ENCODE measurements at places on chromosomes 1 and 21. TPM values are rescaled to one million over a fixed set of nuclear protein-coding genes. Genes with fewer than 3 reads are reported as not detected.

CDK18 gene
- polyA plus RNA-seq = 31.2 TPM

DNA sequence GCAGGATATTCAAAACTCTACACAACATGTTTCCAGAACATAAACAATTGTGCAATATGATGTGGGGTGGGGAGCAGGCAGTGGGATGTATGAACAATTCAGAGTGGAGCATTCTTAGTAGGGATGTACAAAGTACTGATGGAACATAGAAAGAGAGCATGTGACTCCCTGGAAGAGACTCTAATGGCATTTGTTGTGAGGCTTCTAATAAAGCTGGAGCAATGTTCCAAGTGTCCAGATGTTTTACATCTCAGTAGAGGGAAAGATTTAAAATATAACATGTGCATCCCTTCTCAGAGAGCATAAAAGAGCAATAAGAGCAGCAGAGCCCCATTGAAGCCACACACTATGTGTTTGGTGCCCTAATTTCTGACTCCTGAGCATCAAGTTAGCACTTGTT, 116.5 kb downstream of the BRINP2 start:
- no peak for DNase-seq

- DNase-seq = peak; percentile 35
Observed at GRCh38 chr21:34132202-34132601, 58.8 kb downstream of the MRPS6 start.

CR2 gene
- 1.7 TPM for polyA plus RNA-seq

KCNA2 gene
- polyA plus RNA-seq = 0.24 TPM

- no peak for DNase-seq
Observed at GRCh38 chr1:197099444-197099843, 32.4 kb upstream of the F13B start.

Measured in H1 (cell line).